NCI-H1105 (cell line): ENCODE measurements at places on chromosomes 12 and 14.

DNA sequence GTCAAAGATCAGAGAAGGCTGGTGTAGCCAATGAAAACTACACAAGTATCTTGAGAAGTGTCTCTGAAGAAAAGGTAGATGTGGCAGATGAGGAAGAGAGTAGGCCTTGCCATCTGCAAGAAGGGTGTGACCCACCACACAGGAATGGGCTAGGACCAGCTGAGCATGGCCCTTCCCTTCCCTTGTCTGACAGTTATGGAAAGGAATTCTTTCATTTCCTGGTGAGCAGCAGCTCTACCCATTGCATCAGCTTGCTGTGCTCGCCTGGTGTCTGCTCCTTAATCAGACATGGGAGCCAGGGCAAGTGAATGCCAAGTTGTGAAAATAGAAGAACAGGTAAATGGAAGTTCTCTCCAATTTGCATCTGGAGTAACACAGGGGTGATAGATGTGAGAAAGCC is 145.2 kb upstream of the KRR1 start:
- no peak for DNase-seq

DNA sequence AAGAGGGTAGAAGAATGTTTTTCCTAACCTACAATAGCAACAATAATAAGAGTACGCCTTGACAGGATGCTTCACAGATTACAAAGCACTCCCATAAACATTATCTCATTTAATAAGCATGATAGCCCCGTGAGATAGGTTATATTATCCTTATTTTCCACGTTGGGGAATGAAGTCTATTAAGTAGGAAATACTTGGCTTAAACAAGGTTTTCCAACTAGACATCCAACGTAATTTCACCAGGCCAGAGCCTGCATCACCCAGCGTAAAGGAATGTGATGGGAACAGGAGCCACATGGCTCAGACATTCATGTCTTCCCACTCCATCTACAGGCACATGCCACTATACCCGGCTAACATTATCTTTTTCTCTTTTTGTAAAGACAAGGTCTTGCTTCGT is 223.4 kb upstream of the AMIGO2 start:
- no peak for DNase-seq

DNA sequence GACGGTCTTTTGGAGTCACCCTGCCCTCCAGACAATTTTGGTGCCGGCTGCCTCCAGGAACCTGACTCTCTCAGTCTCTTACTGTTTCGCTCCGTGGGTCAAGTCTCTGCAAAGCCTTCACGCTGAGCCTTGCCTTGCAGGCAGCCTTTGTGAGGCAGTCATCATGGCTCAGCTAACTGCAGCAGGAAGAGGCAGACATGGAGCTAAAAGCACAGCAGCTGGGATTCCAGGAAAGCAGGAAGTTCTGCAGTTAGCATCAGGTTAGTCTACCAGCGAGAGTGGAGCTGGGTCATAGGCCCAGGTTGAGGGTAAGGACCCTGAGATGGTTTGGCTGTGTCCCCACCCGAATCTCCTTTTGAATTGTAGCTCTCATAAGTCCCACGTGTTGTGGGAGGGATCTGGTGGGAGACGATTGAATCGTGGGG is 305.4 kb downstream of the PCNX1 start:
- no peak for DNase-seq

- no peak for DNase-seq
Measured at GRCh38 chr12:80490329-80490728, 46.3 kb downstream of the PTPRQ start.

DNA sequence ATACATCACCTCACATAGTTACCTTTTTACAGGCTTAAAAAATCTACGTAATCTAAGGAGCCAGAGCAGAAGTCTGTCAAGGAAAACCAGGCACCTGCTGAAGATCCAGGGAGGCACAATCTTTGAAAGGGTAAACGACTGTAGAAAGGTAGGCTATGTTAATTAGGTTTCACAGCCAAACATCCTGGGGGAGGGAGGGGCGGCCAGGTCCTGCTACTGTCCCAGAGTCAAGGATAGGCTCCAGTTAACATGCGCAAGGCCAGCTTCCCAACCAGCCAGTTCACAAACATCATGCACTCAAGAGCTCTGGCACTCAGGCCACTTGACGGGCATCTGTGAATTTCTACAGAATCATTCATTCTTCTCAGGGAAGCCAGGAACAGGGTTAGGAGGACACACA is 22.9 kb downstream of the NIN start:
- DNase-seq, result no peak

DNA sequence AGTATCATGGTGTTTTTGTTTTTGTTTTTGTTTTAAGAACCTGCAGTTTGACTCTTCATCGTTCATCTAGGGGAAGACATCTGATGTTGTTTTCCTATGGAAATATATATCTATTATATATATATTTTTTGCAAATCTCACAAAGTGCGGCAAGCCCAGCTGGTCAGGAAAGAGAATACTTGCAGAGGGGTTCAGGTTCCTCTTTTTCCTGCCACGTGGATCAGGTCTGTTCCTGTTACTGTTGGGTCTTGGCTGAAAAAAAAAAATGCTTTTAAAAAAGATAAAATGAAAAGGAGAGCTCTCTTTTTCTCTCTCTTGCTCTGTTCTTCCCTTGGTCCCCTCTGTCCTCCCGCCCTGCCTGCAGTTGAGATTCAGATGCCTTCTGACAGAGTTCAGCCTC is 179.4 kb upstream of the BCL2L14 start:
- no peak for DNase-seq

GRCh38 chr14:69441948-69442347 is 42.6 kb upstream of the PLEKHD1 start:
- no peak for DNase-seq

GRCh38 chr12:71130521-71131069 is 27.2 kb downstream of the TSPAN8 start:
- DNase-seq, result no peak

DNA sequence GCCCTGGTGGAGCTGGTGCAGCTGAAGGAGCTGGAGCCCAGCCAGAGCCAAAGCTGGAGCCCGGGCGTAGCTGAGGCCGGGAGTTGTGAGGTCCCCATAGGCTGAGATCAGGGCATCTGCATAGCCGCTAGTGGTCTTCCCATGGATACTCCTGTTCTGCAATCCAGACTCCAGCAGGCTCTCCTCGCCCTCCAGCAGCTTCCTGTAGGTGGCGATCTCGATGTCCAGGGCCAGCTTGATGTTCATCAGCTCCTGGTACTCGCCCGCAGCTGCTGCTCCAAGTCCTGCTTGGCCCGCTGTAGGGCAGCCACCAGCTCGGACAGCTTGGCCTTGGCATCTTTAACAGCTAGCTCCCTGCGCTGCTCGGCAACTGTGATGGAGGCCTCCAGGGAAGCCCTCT is 966.1 kb downstream of the FSCB start:
- no peak for DNase-seq

GRCh38 chr12:68040450-68041075 is 51.3 kb downstream of the IFNG-AS1 start:
- DNase-seq, result peak; percentile 75

DNA sequence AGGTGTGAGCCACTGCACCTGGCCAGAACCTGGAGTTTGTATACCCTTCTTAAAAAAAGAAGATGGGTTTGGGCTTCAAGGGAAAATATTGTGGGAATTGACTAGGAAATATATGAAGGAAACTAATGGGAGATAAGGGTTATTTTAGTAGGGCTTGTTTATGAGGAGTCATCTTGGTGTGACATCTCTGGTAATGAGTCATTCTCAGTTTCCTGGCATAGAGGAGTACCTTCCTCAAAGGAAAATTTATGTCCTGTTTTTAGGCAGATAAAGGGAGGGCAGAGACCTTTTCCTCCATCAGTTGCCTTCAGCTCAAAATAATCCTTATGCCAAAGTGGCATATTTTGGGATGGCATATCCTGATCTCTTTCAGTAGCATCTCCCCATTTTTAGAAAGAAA is 30.6 kb upstream of the NFKBIA start:
- DNase-seq, result no peak

GRCh38 chr14:69231486-69231885 is 28.5 kb upstream of the GALNT16 start:
- no peak for DNase-seq

GRCh38 chr12:128687851-128688250 is 135.9 kb downstream of the SLC15A4 start:
- DNase-seq, result no peak

DNA sequence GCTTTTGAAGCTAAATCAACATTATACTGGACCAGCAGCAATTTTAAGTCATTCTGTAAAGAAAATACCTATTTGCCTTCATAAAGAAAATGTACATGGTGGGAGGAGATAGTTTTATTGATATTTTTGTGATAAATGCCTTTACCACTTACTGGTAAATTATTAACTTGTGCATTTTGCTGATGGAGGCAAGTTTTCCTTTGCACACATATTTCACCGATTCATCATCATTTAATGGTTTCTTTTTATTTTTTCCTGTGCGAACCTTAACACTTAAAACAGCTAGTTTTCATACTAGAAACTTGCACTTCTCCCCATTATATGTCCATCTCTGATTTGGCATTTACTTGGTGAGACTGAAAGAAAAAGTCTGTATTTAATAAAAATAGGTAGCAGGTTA is 239.3 kb downstream of the TRHDE start:
- DNase-seq, result no peak

- no peak for DNase-seq
Measured at GRCh38 chr12:124321556-124322270, 26.8 kb downstream of the RFLNA start.

DNA sequence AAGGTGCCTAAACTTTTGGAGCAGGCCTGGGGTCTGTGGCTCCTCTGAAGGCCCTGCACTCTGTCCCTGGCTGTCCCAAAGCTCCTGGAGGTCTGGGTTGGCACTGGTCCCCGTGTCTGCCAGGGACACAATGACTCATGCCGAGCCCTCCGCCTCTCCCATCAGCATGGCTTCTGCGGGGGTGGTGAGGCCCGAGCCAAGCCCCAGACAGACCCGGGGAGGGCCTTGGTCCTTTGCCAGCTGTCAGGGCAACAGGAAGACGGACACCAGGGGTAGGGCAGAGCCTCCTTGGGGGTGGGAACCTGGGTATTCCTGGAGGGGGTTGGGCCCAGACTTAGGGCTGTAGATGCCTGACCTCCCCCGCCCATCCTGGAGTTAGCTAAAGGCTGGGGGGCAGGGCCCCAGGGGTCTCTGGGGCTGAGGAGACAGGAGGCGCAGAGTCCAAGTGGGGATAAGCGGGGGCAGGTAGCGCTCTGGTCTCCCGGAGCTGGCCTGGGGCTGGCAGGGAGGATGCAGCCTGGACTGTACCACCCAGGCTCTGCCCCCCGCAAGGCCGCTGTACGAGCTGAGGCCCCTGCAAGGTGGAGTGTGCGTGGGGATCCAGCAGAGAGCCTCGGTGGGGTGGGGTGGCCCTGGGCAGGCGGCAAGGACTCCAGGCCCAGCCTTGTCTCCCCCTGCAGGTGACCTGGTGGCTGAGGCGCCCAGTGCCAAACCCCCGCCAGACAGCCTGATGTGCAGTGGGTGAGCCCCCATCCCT is 16.4 kb upstream of the PUS1 start:
- no peak for DNase-seq

- no peak for DNase-seq
Measured at GRCh38 chr12:81974762-81975161, 215.6 kb upstream of the PPFIA2 start.

- no peak for DNase-seq
Measured at GRCh38 chr14:24260026-24260779, 2.8 kb downstream of the TGM1 start.

DNA sequence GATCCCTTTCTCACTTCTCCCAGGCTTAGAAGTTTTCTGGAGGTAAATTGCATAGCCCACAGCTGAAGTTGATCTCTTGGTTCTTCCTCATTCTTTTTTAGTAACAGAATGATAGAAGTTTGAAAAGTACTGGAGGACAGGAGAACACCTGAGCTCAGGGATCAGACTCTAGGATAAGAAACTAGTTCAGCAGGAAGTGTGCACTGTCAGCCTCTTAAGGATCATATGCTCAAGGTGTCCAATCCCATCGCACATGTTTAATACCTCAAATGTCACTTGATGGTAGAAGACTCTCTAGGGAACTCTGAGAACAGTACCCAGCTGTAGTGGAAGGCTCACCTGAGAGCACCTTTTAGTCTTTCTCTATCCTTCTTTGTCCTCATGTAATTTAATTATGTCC is 14.7 kb upstream of the LIMA1 start:
- DNase-seq, result no peak

DNA sequence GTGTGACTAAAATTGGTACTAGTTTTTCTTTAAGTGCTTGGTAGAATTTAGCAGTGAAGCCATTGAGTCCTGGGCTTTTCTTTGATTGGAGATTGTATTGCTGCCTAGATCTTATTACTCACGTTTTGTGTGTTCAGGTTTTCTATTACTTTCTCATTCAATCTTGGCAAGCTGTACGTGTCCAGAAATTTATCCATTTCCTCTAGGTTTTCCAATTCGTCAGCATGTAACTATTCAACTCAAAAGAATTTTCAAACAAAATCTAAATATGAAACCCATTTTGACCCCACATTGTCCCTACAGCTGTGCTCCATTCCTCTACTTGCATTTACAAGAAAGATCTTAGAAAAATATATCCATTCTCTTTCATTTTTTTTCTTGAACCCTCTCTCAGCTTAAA is 1613.4 kb upstream of the SEL1L start:
- DNase-seq, result no peak

DNA sequence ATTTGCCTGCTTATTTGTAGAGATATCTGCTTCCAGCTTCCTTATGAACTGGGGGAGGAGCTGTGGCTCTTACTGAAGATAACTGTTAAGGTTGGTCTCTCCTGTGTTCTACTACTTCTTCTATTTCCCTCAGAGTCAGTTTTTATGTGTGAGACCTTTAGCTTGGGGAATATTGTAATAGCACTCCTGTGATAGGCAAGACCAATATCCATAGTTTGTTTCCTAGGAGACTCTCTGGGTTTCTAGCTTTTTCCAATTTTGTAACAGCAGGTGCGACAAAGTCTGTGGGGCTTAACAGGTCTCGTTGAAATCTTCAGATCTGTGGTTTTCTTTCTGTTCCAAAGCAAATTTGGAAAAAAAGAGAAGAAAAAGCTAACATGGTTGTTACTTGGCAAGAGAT is at the start of gene OR10G3:
TSS of gene OR10G3 (minus strand) at position 101 of the 400 bp plus-strand sequence. CDS start 9,332 bp downstream, outside the sequence.
- no peak for DNase-seq

- no peak for DNase-seq
Measured at GRCh38 chr12:70757830-70758493, 120.7 kb upstream of the PTPRB start.

GRCh38 chr14:56400109-56400825 is 179.3 kb upstream of the TMEM260 start:
- no peak for DNase-seq

GRCh38 chr12:132191715-132192553 is 47.7 kb downstream of the NOC4L start:
- no peak for DNase-seq

DNA sequence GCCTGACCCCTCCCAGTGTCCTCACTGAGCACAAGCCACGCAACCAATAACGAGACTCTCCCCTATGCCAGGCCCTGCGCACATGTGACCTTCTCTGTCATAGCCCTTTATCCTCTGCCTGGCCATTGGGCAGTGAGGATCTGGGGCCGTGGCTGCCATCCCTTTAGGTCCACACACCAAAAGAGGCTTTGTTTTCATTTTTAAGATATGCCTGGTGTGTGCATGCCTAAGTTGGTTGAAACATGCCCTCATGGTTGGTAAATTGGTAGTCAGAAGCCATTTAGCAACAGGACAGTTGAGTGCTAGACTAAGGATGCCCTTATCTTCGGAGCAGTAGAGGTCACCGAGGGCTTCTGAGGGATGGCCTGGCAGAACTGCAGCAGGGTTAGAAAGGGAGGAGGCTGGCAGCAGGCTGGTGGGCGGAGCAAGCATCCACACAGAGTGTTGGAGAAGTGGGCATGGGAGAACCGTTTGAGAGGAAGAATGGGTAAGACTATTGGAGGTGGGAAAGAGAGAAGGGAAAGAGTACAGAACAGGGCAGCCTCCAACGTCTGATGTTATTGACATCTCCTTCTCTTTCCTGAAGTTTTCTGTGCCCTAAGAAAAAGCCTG is 75.1 kb downstream of the SLC24A4 start:
- DNase-seq, result no peak
